ENCODE measurements at places on chromosomes 1 and 21.

GRCh38 chr1:230120921-230121381 is 53.9 kb downstream of the GALNT2 start:
- DNase-seq, result no peak

- no peak for DNase-seq
Observed at GRCh38 chr1:204065174-204065985, 7.5 kb upstream of the SOX13 start.

- no peak for DNase-seq
Observed at GRCh38 chr1:191255354-191256054, 777.8 kb upstream of the BRINP3 start.

DNA sequence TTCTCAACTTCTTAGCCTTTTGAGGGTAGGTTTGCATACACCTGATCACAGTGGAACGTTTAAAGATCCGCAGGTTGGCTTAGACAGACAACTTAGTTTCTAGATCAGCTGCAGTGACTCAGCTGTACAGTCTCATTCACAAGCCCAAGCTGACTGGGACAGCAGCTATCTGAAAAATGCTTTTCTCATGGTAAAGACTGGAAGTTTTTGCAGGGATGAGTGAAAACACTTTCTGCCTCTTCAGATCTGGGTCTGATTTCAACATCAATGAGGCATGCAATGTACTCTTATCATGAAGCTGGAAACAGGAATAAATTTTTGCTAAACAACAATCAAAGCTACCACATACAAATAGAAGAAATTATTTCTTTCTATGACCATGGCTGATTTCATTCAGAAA is 61.1 kb upstream of the PTBP2 start:
- DNase-seq, result no peak

DNA sequence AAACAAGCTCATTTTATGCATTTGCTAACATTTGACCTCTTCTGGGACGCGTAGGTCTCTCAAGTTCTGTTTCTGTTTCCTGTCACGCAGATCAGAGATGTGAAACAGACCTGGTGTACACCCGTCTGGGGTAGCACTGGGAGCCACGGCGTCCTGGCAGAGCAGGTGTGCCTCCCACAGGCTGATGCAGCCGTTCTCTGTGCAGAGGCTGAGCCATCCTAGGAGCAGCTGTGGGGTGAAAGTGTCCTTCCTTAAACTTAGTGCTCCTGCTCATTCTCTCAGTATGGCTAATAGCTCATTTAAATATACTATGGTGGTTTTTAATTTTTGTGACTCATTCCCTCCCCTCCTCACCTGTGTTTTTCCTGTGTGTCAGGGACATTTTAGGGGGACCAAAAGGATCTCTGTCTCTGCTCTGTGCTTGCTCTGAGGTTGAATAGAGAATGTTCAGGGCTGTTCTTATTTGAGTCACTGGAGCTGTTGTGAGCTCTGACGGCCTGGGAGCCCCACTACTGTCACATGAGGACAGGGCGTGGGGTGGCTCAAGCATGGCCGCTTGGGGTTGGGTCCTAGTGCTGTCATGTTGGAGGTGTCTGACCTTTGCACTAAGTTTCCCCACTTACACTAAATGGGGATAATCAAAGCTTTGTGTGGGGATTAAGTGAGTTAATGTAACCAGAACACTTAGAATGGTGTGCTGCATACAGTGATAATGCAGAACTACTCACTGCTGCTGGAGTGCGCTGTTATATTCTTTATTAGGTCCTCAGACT is 43.0 kb downstream of the GALNT2 start:
- DNase-seq, result no peak

GRCh38 chr21:15080526-15080925 is 15.7 kb upstream of the NRIP1 start:
- DNase-seq, result no peak

GRCh38 chr1:245475961-245476516 is 321.3 kb downstream of the KIF26B start:
- no peak for DNase-seq
